ENCODE measurements at places on chromosomes 6 and 20. TPM values are rescaled to one million over a fixed set of nuclear protein-coding genes. Genes with fewer than 3 reads are reported as not detected.

Gene KHDC1
- 6.3 TPM for total RNA-seq

Gene CFB
- 0.31 TPM for total RNA-seq

Gene TBX18
- not detected for total RNA-seq

Gene LRRC73
- 0.13 TPM for total RNA-seq

DNA sequence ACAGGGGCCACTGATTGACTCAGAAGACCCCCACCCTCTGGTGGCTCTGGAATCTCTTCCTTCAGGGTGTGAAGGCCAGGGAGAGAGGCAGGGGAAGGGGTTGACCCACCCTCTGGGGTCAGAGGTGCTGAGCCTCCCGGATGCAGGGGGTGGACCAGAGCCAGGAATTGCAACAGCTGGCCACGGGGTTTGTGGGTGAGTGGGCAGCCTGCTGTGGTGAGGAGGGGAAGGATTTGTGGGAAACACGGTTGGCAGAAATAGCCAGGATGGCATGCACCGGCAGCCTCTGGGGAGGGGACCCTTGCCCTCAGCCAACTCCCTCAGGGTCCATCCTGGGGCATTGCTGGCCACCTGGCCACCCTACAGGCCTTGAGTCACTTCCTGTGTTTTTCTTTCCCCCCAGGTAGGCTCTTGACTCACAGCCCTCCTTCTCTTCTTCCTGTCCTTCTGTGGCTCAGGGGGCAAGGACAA lies 92.8 kb downstream of the MRPL14 start:
- H3K27me3 ChIP-seq: no peaks in the 10 kb centered on the region
- DNase-seq: no peak
- no peak overlapping the region for H3K4me3 ChIP-seq
- H3K27ac ChIP-seq: no peak overlapping the region

DNA sequence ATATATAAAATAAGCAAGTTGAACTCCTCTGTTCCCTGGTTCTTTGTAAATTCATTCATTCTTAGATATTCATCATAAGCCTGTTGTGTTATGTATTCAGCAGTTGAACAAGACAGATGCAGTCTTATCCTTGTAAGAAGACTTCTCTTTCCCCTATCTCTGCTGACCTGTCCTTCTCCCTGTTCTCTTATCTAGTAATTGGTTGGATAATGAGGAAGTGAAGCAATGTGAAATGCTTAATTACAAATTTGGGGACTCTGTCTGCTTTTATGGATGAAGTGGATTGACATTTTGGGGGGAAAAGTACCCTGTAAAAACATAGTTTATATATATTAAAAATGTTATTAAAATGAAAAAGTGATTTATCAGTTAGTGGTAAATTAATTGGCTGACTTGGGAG lies 37.0 kb downstream of the CDKAL1 start:
- DNase-seq: no peak
- H3K27ac ChIP-seq: no peak overlapping the region
- H3K27me3 ChIP-seq: no peaks in the 10 kb centered on the region
- H3K4me3 ChIP-seq: no peak overlapping the region

DNA sequence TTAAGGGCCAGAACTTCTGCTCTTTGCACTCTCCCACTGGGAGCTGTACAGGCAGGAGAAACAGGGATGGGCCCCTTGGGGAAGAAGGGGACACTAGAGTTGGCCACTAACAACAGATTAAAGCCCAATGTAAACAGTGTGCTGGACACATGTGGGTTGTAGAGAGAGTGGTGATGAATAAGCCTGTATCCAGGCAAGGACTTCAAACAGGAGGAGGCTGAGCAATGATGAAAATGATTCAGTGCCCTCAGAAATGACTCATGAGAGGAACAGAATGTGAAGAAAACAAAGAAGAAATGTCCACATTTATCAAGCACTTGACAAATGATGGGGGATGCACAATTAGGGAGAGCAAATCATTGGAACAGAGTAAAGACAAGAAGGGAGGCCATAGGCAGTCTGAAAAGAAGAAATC lies 242.3 kb downstream of the TBX18 start:
- no peaks in the 10 kb centered on the region for H3K36me3 ChIP-seq
- H3K4me3 ChIP-seq: no peak overlapping the region
- no peak overlapping the region for H3K27ac ChIP-seq
- no peak for DNase-seq
- H3K27me3 ChIP-seq: no peaks in the 10 kb centered on the region
- H3K4me1 ChIP-seq: no peaks in the 10 kb centered on the region

DNA sequence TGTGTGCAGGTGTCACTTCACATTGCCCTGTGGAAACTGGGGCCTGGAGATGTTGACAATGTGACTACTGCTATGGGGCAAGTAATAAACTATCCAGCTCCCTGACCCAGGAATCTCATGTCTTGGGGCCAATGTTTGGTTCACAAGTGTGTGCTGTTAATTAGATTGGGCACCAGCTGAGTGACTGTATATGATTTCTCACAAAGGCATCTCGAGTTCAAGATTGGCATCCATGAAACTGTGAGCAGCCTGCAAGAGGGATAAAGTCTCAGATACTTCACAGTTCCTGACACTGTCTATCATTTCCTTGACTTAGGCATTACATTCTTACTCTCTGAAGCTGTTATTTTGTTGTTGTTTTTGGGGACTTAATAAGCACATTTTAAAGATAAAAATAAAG lies 264.0 kb downstream of the PRKN start:
- H3K36me3 ChIP-seq: no peaks in the 10 kb centered on the region
- no peaks in the 10 kb centered on the region for H3K27me3 ChIP-seq
- no peak overlapping the region for H3K27ac ChIP-seq
- H3K4me3 ChIP-seq: no peak overlapping the region

GRCh38 chr20:46087161-46087560 lies 2.6 kb downstream of the NCOA5 start:
- H3K27ac ChIP-seq: no peak overlapping the region
- H3K36me3 ChIP-seq: no peaks in the 10 kb centered on the region
- H3K4me1 ChIP-seq: peaks cover 57% of the 10 kb centered on the region

All from CD8-positive, alpha-beta memory T cell (primary cell).